Stimulated activated CD4-positive, alpha-beta T cell treated with anti-CD3 and anti-CD28 coated beads, Interleukin-1b, Interleukin-23, amount 100 ng/mL, for 1 hour (primary cell): ENCODE measurements at places on chromosomes 4 and X.

DNA sequence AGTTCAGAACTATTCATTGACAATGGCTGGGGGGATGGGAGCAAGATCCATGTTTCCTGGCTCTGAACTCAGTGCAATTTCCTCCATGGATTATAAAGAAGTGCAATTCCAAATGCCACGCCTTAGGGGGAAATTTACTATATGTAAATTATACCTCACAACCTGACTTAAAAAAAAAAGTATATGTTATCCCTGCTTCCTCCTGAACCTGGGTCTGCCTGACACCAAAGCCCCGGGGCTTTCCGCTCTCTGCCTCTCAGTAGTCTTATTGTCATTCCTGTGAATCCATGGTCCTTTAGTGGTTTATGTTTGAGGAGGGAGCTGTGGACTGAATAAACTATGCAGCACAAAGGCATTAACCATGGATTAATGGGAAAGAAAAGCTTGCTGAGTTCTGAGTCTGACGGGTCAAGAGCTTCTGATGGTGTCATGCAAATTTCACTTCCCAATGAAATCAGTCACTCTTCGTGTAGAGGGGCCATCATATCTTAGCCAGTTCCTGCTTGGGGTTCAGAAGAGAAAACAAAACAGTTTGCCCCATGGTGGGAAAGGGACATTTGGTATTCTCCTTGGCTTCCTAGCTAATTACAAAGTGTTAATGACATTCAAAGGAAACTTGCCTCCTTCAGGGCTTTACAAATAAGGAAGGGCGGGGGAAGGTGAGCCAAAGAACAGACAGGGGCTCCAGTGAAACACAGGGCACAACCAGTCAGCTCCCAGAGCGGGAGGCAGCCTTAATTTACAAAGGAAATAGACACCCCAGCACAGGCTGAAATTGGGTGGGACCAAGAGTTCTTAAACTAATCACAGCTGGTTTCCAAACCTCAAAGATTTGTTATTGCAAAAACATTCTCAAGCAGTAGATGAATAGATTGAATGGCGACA, 14.3 kb downstream of the FAM9C start:
- DNase-seq: no peak

DNA sequence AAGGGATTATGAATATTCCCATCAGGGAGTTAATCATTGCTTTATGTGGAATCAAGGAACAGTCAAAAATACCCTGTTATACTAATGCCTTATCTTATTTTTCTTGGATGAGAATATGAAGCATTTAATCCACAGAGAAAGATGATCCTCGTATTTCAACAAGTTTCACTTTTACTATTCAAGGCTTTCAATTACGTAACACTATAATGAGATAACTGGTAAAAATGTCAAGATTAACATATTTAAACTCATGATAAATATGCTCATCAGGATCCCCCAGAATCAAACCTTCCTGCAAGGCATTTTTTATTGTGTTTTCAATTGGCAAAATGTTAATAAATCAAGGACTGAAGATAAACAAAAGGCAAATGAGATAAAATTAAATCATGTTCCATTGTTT, 5.1 kb downstream of the ZXDA start:
- DNase-seq: no peak

DNA sequence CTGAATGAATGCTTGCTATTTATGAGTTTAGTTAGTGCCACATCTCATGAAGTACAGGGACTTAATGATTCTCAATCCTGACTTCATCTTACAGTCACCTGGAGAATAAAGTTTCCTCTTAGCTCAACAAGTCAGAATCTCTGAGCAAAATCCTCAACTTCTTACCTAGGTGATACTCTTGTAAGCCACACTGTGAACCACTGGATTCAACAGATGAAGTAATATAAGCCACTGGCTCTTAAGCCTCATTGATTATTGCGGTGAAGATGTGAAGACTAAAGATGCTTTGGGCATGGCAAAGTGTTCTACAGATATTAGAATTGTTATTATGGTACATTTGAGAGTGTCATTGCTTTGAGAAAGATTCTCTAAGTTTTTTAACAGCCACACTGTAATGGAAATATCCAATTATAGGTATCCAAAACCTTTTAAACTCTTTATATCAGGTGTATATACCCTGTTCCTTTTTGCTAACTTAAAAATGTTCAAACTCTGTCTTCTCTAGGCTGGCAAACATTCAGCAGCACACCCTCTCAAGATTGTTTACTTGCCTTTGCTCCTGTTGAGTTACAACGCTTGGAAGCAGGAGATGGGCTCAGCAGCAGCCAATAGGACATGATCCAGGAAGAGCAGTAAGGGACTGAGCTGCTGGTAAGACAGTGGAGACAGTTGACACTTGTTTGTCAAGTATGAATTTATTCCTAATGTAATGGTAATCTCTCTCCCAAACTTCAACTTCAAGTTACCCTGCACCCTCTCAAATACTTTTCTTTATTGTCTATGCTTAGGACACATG, 43.4 kb downstream of the TET2 start:
- DNase-seq: no peak

DNA sequence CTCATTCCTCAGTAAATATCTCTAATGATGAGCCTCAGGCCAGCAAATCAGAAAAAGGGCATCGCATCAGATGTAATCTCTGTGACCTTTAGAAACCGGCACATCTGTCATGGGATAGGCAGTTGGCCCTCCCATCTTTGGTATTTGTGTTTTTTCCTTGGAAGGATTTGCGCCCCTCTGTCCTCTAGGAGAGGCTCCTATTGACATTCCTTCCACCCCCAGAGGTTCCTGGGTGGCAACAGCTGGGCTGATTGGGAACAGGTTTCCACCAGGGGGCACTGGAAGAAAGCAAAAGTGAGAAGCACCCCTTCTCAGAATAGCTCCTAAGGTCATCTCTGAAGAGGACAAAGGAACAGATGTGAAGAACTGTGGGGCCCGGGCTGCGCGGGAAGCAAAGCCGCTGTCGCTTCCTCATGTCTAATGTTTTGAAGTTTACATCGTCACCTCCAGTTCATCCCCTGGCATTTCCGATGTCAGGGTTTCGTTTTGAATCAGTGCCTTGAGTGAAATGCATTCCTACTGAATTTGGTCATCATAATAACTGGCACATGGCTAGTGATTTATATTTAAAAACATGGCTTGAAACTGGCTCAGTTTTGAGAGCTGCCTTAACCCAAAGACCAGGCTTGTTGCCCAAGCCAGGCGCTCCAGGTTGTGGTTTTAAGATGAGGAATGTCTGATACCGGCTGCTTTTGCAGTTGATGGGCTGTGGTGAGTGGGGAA, 6.2 kb downstream of the TXK start:
- DNase-seq: peak; percentile 40

GRCh38 chrX:44428989-44429627, 85.6 kb upstream of the EFHC2 start:
- no peak for DNase-seq

- no peak for DNase-seq
Observed at GRCh38 chr4:172688534-172688933, 480.1 kb upstream of the GALNT7 start.

GRCh38 chr4:48896845-48897244, 9.7 kb downstream of the OCIAD2 start:
- no peak for DNase-seq

GRCh38 chr4:3043282-3044020, 30.9 kb downstream of the HTT-AS start:
- no peak for DNase-seq

DNA sequence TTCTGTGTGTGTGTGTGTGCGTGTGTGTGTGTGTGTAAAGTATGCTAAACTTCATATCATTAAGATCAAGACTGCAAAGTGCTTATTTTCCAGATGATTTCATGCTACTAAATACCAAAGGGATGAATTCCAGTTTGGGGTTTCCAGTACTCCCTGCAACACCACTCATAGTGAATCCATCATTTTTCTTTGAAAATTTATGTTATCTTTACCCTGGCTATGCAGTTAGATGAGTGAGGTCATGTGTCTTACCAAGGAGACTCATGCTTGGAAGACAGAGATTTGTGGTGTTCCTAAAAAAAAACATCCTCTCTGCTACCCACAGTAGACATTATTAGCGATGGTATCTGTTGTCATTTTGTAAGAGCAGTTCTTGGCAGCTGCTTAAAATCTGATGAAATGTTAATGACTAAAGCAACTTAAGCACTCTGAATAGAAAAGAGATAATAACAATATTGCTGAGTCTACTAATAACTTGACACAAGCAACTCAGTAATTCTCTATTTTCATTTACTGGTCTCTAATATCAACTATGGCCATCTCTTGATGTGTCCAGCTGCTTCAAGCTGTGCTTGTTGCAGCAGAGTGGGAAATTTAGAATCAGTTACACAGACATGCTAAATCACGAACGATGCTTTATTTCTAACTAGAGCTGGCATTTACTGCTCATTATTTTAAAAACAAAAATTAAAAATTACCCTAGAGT, 1953.0 kb upstream of the IGFBP7 start:
- no peak for DNase-seq

DNA sequence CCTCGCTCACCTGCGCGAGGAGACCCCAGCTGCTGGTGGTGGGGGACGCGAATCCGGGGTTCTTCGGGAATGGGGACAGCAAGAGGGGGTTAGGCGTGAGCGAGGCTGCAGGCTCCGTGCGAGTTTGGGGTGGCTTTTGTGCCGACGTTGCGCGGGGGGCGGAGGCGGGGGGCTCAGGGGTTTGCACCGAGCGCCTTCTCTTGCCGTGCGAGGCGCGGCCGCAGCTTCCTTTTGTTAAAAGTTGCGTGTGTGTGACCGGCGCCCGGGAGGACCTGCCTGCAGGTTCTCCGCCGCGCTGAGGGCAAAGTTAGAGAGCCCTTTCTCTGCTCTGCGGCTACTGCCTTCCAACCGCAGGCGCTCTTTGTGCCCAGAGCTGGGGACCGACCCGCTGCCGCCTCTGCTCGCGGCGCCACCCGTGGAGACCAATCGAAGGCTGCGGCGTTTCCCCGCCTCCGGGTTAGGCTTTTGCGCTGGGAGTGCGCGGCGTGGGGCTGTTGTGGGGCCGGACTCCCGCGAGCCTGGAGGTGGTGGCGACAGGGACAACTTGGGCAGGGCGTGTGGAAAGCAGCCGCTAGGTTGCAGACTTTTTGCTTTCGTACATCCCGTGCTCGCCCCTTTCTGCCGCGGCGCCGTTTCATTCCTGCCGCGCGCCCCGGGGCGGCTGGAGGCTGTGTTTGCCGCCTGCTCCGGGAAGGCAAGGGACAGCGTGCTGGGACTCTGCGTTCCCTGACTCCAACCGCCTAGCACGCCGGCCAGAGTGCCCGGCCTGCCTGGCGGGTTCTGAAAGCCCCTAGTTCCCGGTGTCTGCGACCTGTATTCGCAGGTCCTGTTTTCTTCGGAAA, 716 bp downstream of the KIT start:
- DNase-seq: no peak

GRCh38 chrX:28273736-28274135, 292.5 kb upstream of the DCAF8L1 start:
- no peak for DNase-seq

GRCh38 chr4:38683276-38683675, 19.3 kb downstream of the KLF3 start:
- DNase-seq: no peak

DNA sequence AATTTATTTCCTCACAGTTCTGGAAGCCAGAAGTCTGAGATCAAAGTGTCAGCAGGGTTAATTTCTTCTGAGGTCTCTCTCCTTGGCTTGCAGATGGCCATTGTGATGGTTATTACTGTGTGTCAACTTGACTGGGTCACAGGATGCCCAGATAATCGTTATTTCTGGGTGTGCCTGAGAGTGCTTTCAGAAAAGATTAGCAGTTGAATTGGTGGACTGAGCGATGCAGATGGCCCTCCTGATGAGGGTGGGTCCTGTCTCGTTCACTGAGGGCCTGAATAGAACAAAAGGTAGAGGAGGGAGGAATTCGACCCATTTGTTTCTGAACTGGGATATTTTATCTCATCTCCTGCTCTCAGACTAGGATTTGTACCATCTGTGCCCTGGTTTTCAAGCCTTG, 15.7 kb downstream of the SMIM43 start:
- DNase-seq: no peak

DNA sequence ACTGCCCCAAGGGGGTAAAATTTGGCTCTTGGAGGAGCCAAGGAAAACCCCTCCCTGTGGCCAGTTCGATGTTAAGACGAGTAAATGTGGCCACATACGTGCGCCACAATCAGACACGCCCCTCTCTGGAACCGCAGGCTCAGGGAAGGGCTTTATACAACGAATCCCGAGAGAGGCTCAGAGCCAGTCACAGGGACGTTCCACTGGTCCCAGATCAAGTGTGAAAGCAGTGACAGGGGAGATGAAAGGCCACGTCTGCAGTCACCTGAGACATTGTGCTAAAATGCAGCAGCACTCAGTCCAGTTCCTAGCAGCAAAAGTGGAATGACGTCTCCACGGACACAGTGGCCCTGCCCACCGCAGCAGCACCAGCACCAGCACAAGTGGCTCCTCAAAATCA, 68.0 kb downstream of the ACOX3 start:
- no peak for DNase-seq

- DNase-seq: no peak
Observed at GRCh38 chrX:150255441-150256296, 107.4 kb upstream of the MAMLD1 start.

DNA sequence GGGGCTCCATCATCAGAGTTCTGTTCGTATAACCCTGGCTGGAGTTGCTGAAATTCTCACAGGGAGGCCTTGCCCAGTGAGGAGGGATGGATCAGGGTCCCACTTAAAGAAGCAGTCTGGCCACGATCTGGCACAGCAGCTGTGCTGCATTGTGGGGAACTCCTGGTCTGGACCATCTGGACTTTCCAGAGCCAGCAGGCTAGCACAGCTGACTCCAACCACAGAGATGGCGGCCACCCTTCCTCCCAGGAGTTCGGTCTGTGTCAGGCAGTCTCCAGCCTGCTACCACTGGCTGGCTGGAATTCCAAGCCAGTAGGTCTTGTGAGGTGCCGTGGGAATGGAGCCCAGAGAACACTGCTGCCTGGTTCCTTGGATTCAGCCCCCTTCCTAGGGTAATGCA, 62.0 kb downstream of the SLAIN2 start:
- DNase-seq: no peak

DNA sequence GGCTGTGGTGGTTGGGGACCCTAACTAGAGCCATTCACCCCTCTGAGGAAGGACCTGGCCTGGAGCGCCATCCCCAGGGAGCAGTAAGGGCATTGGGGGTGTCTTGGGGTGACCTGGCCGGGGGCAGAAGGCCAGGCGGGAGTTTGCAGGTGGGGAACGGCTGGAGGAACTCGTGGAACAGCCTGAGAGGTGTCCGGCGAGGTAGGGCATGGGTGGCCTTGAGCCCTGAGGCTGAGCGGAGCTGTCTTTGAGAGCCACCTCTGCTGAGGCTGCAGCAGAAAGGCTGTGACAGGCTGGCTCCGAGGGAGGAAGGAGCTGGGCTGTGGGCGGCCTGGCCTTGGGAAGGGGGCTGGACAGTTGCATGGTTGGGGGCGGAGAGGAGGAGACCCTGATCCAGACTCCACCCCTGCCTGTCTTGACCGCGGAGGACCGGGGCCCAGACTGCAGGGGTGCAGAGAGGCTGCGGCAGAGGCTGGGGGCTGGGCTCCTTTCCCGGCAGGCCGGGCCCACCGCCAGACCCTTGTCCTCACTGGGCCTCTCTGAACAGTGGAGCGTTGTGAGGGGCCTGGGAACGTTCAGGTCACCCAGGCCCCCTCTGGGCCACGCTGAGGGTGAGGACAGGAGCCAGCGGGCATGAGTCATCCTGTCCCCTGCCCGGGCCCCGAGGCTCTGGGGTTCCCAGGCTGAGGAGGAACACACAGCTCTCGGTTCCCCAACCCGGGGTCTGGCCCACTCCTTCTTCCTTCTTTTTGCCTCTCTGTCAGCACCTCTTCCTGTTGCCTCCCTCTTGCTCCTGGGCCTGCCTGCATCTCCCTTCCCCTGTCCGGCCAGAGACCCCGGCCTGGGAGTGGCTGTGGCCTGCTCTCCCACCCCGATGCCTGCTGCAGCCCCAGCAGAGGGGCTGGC, 8.1 kb downstream of the SH3BP2 start:
- DNase-seq: no peak
